Neuronal stem cell (in vitro differentiated cells): ENCODE measurements at places on chromosomes 16 and 17.

DNA sequence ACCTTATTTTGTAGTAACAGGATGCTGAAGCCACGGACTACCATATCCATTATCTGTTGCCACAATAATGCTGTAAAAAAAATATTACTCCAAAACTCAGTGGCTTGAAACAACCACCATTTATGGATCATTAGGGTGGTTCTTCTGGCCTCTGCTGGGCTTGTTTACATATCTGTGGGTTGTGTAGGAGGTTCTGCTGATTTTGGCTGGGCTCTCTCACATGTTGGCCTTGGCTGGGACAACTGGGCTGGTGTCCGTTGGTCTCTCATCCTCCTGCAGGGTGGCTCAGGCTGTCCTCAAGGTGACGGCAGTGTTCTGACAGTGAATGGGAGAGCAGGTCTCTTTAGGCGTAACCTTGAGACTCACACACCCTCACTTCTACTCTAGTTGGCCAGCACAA lies 76.0 kb downstream of the GPR139 start:
- no peak for DNase-seq

GRCh38 chr17:50492214-50492613 lies 13.6 kb downstream of the RSAD1 start:
- DNase-seq, result no peak

GRCh38 chr17:21318439-21318838 lies 33.9 kb downstream of the MAP2K3 start:
- DNase-seq, result no peak

DNA sequence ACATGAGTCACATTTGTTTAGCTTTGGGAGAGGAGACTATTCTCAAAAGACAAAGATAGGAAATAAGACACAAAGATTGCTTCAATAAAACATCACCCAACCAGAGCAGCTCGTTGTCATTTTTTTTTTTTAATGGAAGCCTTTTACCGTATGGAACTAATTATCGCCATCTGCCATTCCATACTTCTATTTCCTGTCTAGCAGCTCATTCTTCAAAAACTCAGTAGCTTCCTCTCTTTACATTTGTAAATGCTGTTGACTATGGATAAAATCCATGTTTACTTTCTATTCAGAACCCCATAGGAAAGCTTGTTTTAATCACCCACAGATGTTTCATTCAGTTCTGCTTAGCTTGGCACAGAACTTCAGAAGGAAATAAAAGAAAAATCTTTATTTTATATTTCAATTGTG lies 110.0 kb upstream of the PSMD7 start:
- no peak for DNase-seq

DNA sequence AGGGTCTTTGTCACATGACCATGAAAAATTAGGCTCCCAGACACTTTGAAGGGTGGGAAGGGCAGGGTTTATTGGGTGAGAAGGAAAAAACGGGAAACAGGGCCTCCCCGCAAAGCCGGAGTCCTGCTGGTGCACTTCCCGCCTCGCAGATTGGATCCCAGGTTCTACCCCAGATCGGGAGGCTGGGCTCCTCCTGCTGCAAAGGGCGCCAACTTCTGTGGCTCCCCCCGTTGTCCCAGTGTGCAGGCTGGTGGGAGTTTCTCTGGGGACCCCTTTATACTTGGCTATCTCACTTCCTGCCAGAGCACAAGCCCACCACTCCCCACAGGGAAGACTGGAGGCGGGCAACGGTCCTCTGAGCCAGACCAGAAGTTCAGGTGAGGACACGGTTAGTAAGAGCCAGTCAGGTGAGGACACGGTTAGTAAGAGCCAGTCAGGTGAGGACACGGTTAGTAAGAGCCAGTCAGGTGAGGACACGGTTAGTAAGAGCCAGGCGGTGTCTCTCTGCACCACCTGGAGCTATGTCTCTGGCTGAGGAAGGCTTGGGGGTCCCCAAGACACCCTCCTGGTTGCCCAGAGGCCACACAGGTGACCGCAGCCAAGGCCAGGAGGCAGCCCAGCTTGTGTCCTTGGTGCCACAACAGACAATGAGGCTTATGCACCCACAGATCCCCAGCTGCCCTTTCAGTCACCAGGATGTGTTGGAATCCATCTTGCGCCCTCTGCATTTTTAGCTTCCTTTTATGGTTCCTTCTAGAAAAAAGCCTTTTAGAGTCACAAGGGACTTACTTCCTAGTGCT lies 48.1 kb upstream of the CHMP6 start:
- no peak for DNase-seq

DNA sequence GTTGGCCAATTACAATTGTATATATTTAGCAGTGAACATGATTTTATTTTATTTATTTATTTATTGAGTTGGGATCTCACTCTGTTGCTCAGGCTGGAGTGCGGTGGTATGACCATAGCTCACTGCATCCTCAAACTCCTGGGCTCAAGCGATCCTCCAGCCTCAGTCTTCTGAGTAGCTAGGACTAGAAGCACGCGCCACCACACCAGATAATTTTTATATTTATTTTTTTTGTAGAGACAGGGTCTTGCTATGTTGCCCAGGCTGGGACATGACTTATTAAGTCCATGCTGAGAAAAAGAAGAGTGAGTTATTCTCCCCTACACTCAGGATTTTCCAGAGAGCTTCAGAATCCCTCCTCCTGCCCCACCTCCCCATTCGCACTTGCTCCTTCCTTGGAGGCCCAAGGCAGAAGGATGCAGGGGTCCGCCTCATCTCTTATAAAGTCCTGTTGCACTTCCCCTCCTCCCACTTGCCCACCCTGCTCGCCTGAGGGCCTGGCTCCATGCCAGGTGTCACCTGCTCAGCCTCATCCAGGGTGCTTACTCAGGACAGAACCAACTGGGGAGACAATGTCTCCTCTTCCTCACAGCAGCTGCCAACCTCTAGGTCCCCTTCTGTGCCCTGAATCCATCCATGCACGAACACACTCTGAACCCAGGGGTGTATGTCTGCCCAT lies 16.1 kb upstream of the SP2 start:
- no peak for DNase-seq

DNA sequence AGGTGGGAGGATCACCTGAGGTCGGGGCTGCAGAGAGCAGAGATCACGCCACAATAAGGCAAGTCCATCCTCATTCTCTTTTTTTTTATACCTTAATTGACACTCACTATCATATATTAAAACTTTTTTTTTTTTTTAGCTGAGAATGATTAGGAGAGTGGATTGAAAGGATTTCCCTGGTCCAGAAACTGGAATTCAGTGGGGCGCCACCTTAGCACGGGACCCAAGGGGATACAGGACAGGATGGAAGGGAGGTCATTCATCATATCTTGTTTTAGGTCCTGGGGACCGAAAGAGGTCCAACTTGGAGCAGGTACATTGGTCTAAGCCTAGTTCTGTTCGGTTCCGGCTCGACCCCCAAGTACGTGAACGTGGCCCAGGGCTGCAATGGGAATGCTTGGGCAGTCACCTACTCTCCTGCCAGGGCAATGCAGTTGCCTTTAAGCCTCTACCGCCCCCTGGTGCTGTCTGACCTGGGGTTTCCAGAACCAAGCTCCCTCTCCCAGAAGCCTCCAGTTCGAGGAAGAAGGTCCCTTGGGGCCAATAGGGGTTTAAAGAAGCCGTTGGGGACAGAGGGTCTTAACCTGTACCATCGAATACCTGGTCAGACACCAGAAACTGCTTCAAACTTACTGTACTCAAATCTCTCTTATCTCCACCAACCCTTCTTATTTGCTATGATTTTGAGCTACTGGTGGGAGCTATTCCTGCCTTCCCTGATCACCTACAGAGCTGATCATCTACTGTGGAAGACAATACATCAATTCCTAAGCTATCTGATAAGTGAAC lies 19.9 kb upstream of the GPATCH8 start:
- DNase-seq, result no peak
